ENCODE measurements at places on chromosomes 7 and 10.

DNA sequence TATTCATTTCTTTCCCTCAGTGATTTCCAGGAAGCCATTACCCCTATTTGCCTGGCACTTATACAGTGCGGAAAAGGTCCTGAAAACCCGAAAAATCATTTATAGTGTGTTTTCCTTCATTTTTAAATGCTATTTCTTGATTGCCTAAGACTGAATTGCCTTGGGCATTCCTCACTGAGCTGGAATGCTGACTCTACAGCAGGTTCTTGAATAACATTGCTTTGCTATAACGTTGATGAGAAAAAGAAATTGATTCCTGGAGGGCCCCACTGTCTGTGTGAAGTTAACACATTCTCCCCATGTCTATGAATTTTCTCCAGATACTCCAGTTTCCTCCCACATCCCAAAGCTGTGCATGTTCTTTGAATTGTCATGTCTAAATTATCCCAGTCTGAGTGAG, 308.5 kb downstream of the EXOC4 start:
- no peak for DNase-seq

DNA sequence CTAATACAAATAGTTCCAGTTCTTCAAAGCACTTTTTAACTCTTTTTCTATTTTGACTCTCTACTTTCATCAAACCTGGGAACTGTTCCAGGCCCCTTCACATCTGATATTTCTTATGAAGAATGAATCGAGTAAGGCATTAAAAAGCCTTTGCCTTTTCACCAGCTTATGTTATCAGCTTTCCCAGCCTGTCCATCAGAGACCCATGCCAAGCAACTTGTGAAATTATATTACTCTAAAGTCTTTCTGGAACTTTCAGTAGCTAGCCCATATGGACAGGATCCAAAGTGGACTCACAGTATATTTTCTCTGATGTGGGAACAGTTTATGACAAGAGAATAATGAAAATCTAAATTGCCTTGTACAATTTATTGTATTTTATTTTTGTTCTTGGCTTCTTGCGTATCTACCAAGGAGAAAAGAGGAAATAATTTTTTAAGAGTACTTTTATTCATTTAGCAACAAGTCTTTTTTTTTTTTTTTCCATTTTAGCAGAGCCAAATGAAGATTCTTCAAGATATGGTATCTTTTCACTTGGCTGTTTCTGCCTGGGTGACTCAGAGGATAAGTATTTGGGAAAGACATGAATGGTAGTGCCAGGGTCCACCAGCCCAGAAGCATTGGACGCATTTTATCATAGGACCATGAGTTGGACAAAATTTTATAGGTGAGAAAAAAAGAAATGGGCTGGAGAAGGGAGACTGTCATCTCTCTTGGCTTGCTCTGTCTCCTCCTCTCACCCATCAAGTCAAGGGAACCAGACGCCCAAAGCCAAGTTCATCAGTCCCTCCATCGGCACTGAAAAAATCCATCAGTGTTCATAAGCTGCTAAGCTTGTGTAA, 195.8 kb upstream of the NEBL start:
- no peak for DNase-seq

- DNase-seq = no peak
These were observed 89.8 kb downstream of the GNAI1 start for GRCh38 chr7:80224415-80224814.

DNA sequence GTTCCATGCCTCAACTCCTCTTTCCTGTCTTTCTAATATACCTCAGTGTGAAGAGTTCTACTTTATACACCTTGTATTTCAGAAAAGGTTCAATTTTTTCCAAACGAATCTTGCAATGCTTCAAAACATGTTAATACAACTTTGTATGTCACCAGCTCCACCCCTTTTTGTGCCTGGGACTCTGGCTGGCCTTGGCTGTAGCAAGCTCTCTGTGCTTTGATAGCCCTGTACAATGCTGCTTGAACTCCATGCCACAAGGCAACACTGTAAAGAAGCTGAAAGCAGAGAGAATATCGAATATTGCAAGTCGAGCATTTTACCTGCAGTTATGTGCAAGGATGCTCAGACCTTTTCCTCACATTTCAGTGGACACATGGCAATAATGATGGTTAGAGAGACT, 52.5 kb downstream of the PANK1 start:
- no peak for DNase-seq

GRCh38 chr10:25896421-25896820, 37.6 kb upstream of the MYO3A start:
- DNase-seq = no peak

- no peak for DNase-seq
These were observed 70.0 kb downstream of the AFAP1L2 start for GRCh38 chr10:114334301-114334700.

DNA sequence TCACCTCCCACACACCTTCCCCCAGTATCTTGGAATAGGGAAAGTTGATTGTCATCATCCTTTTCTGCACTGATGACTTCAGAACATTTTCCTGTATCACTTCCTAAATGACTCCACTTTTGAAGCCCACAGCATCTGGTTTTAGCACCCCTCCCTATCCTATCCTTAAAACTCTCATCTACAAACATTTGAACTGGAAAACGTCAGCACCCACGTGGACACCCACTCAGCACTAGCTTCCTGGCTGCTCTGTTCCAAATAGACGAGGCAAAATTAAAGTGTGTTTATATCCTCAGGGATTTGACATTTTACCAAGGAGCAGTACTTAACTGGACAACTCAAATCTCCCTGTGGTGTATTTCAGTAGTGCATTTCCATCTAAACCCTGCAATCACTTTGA, 73.9 kb downstream of the REEP3 start:
- DNase-seq = no peak

GRCh38 chr7:11552676-11553296, 279.2 kb downstream of the THSD7A start:
- DNase-seq = no peak

DNA sequence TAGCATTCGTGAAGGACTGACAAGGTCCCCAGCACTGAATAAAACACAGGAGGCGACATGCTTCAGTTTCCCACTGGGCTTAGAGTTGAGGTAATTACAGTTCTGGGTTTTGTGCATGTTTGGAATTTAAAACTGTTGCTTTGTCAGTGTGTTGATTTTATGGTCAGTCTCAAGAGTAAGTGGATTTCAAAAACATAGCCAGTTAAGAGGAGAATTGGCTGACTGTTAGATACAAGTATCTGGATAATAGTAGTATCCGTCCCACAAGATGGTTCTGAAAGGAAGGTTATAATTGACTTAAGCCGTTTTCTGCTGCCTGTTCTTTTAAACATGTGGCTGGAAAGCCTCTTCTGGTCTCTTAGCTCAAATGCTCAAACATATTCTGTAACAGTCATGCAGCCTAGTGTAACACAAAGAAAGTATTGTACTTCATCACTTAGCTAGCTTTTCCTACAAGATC, 170.9 kb downstream of the POLR1F start:
- no peak for DNase-seq

- DNase-seq = no peak
These were observed 70.1 kb downstream of the RELN start for GRCh38 chr7:103919272-103919868.
